ENCODE measurements at places on chromosomes 5 and 9. TPM values are rescaled to one million over a fixed set of nuclear protein-coding genes. Genes with fewer than 3 reads are reported as not detected.

GRCh38 chr9:38380230-38380871, 12.2 kb upstream of the ALDH1B1 start:
- no peak for DNase-seq

DNA sequence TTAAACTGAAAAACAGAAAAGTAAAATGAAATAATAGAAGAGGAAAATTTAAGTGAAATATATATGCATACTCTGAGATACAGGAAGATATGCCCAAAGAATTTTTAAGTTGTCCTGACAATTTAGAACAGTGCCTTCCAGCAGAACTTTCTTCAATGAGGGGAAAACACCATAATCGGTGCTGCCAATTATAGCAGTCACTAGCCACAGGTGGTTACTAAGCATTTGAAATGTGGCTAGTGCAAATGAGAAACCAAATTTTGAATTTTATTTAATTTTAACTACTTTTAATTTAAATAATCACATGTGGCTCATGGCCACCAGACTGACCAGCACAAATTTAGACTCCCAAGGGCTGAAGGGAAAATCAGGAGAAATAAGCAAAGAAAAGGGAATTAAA, 410.6 kb downstream of the RAB3C start:
- DNase-seq: no peak

GRCh38 chr9:129258823-129259301, 80.8 kb upstream of the IER5L start:
- DNase-seq: no peak

RNF183 gene
- polyA plus RNA-seq: not detected

NTNG2 gene
- 0.44 TPM for polyA plus RNA-seq

Measured in BJ (cell line).